Psoas muscle (tissue), 8 donors: ENCODE measurements at places on chromosomes 2 and 18. TPM values are rescaled to one million over a fixed set of nuclear protein-coding genes. Genes with fewer than 3 reads are reported as not detected.

- DNase-seq = peak; percentile 71
Observed at GRCh38 chr2:101109451-101110118, 41.6 kb downstream of the TBC1D8 start.

- no peak for DNase-seq
Observed at GRCh38 chr18:77076111-77076510, 56.5 kb downstream of the MBP start.

DNA sequence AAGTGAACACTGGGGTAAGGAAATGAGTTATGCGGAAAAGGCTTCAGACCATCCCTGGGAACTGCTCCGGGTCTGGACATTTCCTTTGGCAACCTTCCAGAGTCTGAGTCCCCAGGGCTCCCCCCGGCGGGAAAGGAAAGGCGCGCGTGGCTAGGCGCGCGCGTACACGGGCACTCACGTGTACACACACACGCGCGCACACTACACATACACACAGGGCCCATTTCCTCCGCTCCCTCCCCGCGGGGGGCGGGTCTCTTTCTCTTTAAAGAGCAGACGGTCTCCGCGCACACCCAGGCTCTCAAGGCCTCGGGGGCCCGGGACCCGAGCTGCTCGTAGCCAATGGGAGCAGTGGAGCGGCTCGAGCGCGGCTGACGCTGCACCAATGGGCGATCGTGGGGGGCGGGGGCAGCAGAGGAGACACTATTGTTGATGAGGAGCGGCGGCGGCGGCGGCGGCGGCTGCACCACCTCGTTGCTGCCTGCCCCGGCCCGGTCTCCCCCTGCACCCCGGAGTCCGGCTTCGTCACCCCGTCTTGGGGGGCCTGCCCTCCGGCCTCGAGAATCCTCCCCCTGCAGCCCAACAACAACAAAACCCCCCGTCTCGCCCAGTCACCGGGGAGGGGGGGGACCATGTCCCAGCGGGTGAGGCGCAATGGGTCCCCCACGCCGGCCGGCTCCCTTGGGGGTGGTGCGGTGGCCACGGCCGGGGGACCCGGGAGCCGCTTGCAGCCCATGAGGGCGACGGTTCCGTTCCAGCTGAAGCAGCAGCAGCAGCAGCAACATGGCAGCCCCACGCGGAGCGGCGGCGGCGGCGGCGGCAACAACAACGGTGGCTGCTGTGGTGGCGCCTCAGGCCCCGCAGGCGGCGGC, at the start of gene FAM117B:
Gene FAM117B (plus strand): TSS at position 414 of the 872 bp plus-strand sequence. CDS start 219 bp downstream, at position 633.
- peak; percentile 99 for DNase-seq

GRCh38 chr2:217289177-217289906, 429.5 kb upstream of the TNP1 start:
- no peak for DNase-seq

DNA sequence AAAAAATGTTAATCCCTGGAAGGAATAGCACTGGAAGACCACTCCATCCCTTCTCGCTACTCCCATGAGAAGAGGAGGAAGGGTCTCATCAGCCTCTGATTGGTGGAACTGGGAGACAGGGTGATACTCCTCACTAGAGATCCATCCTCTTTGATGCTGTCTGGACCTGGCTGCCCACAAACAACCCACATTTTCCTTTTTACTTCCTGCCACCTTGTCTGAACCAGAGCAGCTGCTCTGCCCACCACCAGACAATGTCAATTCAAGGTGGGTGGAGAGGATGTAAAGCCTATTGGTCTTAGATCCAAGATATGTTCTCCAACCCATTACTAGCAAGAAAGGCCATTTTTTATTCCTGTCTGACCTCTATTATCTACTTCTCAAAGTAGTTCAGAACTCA, 246.9 kb upstream of the TANK start:
- DNase-seq = no peak

DNA sequence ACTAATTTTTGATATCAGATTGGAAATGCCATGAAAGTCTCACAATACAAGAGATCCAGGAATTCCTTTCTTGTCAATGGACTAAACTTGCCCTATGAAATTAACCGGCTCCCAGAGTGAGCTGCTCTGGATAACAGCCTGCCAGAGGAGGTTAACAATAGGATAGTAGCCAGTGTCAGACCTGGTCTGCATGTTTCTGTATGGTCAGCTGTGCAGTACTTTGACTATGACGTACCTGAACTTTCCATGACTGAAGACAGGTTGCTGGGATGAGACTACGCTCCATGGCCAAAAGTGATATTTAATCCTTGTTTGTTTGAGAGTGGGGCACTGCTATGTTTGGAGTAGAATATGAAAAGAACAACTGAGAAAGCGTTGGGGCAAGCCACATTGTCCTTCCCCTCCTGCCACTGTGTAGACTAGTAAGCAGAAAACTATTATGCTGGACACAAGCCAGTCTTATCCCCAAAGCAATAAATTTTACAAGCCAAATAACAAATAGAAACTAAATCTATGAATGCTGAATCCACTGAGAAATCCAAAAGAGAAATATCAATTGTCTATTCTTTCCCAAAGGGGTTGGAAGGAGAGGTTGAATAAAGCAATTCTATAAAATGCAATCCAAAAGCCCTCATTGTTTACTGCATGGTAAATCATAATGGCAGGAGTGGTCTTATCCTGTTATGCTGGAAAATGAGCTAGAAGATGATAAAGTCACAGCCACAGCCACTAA, 115.5 kb upstream of the CYP26B1 start:
- DNase-seq = no peak

DNA sequence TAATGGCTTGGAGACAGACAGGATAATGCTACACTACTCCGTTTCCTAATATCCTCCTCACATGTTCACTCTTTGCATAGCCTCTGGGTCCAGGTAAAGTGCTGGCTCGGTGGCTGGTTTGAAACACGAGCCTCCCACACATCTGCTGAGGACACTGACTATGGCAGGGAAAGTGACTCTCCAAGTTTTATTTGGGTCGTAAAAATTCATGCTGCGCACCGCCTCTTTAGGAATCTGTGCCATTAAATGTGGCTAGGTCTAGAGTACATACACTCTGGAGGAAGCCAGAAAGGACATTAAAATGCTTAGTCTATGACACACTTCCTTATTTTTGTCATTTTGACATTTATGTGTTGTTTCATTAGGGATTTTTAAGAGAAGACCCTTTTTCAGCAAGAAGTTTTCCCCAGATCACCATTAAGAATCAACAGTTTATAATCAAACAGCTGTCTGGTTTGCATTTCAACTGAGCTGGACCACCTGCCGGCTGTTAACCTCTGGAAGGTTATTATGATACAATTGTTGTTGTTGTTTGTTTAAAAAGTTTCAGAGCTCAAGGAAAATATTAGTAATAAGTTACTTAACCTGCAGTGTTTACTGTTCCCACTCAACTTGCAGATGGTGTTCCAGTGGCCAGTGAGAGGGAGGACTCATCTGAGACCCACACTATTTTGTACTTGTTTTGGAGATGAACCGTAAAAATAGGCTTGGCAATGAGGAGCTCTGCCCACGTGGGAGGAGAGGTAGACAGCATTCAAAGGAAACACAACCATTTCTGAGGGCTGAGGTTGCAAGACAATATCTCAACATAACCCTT, 443.3 kb upstream of the MEIS1 start:
- DNase-seq = no peak

DNA sequence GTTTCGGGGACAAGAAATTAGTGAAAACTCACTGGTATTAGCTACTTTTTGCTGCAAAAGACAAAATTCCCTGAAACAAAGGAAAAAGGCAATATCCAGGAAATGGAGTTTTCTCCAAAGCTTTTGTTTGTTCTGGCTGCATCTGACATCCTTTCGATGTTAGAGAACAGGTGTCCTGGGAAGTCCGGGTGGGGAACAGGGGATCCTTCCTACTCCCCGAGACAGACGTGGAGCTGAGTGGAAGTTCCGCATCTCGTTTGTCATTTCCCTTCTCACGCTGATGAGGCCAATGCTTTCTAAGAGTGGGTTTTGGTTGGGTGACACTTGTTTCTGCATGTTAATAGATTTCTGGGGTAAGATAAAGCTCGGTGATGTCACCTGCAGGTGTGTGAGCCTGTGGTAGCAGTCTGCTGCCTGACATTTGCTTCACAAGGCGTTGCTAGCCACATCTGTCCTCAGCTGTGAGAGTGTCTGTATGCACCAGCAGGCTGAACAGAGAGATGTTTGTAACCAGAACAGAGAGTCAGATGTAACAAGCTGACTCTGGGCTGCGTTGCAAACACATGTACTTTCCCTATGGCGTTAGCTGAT, 125.9 kb downstream of the ACOXL start:
- DNase-seq = no peak

GRCh38 chr2:30109856-30110255, 37.0 kb upstream of the YPEL5 start:
- DNase-seq = no peak

Gene MYO5B
- polyA plus RNA-seq = 0.10 TPM

Gene TCF23
- polyA plus RNA-seq = 0.06 TPM

Gene IHH
- 0.12 TPM for polyA plus RNA-seq
